Head of caudate nucleus (tissue), 42 donors: ENCODE measurements at places on chromosomes 11 and 22.

- DNase-seq, result no peak
Measured at GRCh38 chr11:3709977-3710376, 38.8 kb upstream of the CHRNA10 start.

DNA sequence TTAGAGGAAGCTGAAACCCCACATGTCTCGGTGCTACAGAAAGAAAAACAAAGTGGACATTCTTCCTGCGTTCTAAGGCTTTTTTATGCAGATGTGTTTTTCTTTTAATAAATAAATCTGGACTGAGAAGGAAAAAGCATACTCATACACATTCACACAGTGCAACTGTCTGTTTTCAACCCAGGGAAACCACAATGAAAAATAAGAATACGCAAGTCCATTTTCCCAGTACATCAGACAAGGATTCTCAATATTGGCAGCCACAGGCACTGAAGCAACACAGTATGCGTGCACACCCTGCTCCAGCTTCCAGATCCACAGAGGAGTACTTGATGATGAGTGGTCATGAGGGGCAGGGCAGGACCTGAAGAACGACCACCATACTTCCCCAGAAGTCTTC lies 86.9 kb downstream of the ETS1 start:
- DNase-seq, result no peak

DNA sequence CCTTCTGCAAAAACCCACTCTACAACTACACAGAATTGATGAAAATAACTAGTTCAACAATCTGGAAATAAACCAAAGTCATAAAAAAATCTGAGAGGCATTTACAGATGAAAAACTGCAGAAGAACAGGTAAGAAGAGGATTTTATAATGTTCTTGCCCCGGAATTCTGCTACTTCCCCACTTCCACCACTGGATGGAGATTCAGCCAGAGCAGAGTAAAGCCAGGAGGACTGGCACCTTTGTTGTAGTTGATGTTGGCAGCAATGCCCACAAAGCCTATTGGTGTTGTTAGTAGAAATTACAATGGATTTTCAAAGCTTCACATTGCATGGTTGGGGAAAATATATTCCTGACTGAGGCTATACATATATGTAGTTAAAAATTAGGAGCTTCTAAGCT lies 640.2 kb downstream of the LRRC4C start:
- DNase-seq, result no peak

- DNase-seq, result no peak
Measured at GRCh38 chr11:44193856-44194255, 98.4 kb downstream of the EXT2 start.

DNA sequence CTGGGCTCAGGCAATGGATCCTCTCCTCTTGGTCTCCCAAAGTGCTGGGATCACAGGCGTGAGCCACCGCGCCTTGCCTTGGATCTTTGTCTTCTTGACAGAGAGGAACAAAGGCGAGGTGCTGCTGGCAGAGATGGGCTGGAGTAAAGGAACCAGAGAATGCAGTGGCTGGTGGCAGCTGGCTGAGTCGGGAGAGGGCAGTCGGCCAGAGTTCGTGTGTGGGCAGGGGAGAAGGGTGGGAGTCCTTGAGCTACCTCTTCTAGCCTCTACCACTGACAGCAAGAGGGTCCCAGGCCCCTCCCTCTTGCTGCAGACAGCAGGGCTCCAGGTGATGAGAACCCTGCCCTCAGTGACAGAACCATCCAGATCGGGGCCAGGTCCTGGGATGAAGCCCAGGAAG lies 86.2 kb upstream of the LINC01488 start:
- DNase-seq, result no peak

DNA sequence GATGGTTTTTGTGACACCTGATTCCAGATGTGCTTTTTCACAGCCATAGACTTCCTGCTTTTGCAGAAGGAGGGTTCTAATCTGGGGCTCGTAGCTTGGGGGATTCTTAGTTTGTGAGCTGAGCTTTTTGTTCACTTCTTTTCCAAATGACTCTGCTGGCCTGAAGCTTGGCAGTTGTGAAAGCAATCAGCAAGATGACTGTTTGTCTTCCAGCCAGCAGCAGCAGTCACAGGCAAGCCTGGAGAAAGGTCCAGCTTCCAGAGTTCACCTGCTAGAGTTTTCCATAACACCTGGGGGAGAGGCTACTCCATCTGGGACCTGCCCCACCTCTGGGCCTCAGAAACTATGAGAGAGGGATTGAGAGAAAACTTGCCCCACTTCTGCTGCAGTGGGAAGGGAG lies 4.1 kb downstream of the MARK2 start:
- peak; percentile 30 for DNase-seq

- DNase-seq, result no peak
Measured at GRCh38 chr11:124876818-124877630, 11.8 kb downstream of the ROBO3 start.

GRCh38 chr11:73623686-73624085 lies 22.7 kb upstream of the PLEKHB1 start:
- DNase-seq, result no peak

DNA sequence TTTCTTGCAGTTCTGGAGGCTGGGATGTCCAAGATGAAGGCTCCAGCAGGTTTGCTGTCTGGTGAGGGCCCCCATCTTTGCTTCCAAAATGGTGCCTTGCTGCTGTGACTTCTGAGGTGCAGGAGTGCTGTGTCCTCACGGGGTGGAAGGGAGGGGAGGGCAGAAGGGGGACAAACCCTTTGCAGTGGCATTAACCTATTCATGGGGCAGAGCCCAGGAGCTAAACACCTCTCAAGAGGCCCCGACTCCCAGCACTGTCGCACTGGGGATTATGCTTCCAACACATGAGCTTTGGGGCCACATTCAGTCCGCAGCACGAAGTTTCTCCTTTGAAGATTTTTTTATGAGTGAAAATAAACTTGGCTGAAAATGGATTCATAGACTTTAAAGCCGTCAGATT lies 25.5 kb upstream of the OSBPL5 start:
- no peak for DNase-seq

DNA sequence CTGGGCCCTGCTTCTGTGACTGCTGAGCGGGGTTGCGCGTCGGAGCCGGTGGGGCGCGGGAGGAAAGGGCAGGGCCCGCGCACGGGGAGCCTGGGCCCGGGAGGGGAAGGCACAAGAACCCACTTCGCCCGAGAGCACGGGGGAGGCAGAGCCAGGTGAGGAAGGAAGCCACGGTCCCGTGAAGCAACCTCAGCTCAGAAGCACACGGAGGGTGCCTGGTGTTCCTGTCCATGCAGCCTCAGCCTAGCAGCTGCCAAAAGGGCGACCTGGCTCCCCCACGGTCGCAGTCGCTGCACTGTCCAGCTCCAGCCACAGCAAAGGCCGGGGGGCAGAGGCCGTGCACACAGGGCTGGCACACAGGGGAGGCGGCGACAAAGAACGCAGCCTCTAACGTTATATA lies 9.3 kb upstream of the CDC42BPG start:
- no peak for DNase-seq

GRCh38 chr11:133790995-133791394 lies 54.3 kb downstream of the SPATA19 start:
- no peak for DNase-seq

- no peak for DNase-seq
Measured at GRCh38 chr11:119795690-119796089, 66.7 kb upstream of the NECTIN1 start.

DNA sequence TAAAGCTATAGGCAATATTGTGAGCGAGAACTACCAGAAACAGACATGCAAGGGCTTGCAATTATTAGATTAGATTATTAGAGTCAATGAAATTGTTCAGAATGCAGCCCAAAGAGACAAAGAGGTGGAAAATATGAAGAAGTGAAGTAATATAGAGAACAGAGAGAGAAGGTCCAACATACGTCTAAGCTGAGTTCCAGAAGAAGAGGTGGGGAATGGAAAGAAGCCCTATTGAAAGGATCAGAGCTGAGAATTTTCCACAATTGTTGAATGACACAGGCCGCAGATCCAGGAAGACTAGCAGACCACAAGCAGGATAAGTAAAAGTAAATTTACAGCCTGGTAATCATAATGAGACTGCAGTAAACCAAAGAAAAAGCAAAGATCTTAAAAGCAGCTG lies 93.2 kb downstream of the EXT2 start:
- DNase-seq, result no peak

DNA sequence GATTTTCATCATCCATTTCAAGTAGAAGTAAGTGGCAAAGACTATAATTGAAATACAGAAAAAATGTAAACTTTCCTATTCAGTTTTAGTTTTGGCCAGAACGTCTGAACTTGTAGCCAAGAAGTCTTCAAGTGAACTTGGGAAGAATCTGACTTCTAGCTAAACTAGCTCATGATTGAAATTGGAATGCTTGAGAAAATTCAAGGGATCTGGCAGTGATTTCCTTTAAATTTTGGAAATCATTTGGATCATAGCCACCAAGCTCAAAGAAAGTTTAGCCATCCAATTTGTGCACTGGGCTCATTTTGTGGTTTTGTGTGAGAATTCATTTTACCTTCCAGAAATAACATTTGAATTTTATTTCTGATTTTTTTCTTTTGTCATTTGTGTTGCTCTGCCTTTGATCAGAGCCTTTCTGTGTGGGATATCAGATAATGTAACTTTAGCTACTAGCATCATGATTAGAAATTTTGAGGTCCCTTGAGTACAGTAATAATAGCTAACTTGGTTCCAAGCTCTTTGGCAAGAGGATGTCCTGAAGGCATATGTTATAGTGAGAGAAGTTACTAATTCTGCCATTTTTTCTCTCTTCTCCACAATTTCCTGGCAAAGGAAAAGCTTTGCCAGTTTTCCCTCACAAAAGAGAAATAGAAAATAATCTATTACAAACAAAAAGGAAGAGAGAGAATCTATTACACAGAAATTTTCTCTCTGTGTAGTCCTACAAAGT lies 2123.7 kb upstream of the RAG2 start:
- no peak for DNase-seq

- no peak for DNase-seq
Measured at GRCh38 chr22:36510966-36511881, 4.4 kb upstream of the FOXRED2 start.

- no peak for DNase-seq
Measured at GRCh38 chr11:94845622-94846021, 77.5 kb downstream of the AMOTL1 start.

GRCh38 chr11:130997278-130997677 lies 81.0 kb upstream of the SNX19 start:
- DNase-seq, result no peak

DNA sequence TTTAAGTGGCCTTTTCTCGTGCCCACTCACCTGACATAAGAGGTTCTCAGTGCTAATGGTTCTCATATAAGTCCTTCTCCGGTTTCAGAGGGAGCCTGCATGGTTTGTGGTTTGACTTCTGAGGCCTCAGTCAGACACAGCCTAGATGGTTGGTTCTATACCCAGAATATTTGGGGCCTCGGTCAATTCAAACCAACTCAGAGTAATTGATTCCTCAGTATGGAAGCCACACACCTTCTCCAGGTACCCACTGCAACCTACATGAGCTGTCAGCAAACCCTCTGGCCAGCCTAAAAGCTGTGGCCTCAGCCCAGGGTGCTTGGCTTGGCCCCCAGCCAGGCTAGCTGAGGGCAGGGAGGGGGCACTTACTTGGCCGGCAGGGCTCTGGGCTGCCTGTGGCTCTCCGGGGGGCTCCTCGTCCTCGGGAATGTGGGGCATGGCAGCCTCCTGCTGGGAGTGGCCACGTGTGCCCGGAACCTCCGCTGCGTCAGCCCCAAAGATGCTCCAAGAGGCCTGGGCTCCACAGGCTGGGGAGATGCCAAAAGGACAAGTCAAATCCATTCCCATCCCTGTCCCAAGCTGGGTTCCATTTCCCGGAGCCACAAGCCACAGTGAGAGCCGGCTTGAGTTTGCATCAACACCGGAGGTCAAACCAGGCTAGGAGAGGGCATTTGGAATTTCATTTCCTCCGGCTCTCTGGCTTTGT lies 41.7 kb downstream of the IRAG1 start:
- no peak for DNase-seq

DNA sequence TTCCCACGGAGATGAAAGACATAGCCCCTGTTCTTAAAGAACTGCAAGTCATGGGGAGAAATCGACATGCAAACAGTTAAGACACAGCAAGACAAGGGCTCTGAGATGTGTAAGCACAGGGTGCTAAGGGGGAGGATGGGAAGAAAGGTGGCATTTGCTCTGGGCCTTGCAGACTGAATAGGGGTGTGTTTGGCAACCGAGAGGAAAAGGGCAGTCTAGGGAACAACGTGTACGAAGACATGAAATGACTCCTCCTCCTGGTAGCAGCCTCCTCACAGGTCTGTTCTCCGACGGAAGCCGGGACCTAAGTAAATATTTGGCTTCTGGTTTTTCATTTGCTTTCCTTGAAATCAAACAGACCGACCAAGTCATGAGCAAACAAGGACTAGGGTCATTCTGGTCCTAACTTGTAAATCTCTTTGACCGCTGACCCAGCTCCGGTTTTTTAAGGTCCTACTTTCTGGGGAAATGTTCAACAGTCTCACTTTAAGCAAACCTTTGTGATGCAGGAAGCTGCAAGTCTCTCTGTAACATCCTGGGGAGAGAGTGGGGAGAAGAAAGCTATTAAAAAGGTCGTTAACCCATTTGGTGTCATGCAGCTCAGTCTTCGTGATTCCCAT lies 19.7 kb downstream of the NNMT start:
- no peak for DNase-seq
